ENCODE measurements at places on chromosomes 12 and 14.
A peak's percentile ranks its signal among the peaks of the same experiment; 100 is the strongest.

- DNase-seq = no peak
These were observed 2.7 kb downstream of the BAG5 start for GRCh38 chr14:103559766-103560165.

- no peak for DNase-seq
These were observed 63.7 kb upstream of the ZFP36L1 start for GRCh38 chr14:68856572-68856971.

- DNase-seq = peak; percentile 9
These were observed 916 bp upstream of the CHPT1 start for GRCh38 chr12:101696251-101697196.

- no peak for DNase-seq
These were observed 39.4 kb upstream of the ANO4 start for GRCh38 chr12:100755186-100755585.

GRCh38 chr12:126667339-126667738 is 1599.6 kb upstream of the TMEM132C start:
- no peak for DNase-seq

- DNase-seq = no peak
These were observed 78.6 kb downstream of the SLC15A5 start for GRCh38 chr12:16198884-16199283.

- no peak for DNase-seq
These were observed 56.7 kb upstream of the NR2C1 start for GRCh38 chr12:95130096-95130495.

GRCh38 chr14:73780391-73780790 is 66.2 kb upstream of the PNMA1 start:
- no peak for DNase-seq

DNA sequence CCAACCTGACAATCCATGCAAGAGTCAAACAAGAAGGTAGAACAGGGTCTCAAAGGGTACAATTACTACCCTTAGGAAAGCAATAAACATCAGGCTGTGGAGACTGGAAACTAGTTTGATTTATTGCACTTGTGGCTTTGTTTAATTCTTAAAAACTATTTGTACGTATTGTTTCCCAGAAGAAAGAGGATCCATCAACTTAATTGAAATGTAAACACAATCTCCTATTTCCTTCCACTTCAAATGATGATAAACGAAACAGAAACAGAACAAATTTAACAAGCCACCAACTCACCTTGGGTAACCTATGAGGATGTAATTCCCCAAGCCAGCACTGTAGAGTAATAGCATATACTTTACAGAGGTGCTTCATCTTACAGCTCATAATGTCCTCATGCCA is 8.0 kb downstream of the STXBP6 start:
- no peak for DNase-seq

GRCh38 chr14:99619835-99620834 is 16.1 kb upstream of the CCDC85C start:
- DNase-seq = peak; percentile 22

DNA sequence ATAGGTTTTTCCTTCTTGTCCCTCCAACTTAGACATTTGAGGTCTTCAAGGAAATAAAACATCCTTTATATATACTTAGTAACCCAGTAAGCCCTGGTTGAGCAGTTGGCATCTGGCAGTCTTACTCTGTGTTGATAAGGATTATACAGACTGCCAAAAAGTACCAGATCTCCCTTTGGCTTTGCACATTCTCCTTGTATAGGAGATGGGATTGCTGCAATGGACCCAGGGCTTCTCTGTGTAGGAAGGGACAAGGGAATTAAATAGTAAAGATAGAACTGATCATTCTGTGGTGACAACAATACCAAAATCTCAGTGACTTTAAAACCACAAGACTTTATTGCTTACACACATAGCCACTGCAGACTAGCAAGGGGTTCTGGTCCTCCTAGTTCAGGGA is 180.1 kb upstream of the CCDC196 start:
- DNase-seq = no peak

DNA sequence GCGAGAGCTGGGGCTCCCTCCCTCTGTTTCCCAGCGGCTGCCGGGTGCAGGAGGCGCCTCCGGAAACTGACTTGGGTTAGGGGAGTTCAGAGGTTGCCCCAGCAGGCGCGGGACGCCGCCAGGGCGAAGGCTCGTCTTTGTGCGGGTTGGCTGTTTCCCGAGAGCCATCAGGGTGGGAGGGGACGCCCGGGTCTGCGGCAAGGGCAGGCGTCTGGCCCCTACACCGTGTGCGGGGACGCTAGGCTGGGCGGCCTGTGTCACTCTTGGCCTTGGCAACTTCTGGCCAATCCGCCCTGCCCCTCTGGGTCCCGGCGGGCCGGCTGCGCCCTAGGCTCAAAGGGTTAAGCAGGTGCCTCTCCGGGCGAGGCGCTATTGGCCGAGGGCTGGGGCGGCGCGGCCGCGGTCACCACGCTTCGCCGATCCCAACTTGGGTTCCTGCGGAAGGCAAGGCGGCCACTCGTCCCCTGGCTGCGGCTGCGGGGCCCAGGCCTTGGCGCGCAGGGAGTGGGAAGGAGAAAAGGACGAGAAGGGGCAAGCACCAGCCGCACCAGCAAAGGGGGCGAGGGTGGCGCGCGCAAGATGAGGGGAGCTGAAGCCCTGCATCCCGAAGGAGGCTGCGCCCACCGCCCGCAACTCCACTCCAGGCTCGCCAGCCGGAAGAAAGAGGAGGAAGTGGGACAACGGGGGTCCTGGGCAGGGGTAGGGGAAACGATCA is 5.6 kb upstream of the NPAS3 start:
- DNase-seq = no peak

DNA sequence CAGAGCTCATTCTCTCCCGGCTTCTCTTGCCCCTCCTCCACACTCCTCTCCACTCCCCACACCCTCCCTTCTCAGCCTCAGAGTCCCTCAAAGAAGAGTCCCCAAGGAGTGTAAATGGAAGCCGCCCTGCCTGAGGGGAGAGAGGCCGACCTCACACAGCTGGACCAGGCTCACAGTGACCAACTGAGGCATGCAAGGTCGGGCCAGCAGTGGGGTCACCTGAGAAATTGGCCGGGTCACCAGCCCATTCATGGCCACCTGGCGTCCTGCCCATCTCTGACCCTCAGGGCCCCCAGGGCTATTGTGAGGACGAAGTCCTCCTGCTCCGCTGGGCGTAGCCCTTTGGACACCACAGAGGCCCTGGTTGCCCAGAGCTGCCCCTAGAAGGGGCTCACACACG is 49.5 kb upstream of the NUAK1 start:
- no peak for DNase-seq

DNA sequence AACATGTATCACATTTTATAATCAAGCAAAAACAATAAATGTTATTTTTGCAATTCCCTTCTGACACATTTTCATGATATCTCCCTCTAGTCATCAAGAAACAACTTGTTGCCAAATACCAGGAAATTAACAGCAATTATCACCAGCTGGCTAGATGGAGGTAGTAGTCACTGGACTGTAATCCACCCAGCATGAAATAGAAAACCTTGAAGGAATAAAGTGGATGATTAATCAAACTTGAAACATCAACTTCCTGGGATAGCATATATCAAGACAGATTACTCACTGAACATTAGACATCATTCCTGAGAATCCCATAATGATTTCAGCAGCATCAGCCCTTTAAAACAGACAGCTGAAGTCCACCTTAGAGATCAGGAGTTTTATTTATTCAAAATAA is 259.0 kb downstream of the CCDC59 start:
- DNase-seq = no peak

DNA sequence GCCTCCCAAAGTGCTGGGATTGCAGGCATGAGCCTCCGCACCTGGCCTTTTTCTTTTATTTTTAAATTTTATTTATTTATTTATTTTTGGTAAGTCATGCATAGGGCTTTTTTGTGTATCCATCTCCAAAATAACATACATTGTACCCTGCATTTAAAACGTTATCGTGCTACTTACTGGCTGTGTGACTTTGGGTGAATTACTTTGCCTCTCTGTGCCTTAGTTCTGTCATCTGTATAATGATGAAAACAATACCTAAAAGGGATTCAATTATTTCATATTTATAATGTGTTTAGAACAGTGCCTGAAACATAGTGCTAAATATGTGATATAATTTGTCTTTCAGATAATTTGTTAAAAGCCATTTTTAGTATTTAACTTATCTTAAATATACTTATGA is 19.6 kb downstream of the ZCRB1 start:
- DNase-seq = no peak

GRCh38 chr12:74152370-74152769 is 385.3 kb upstream of the ATXN7L3B start:
- no peak for DNase-seq

DNA sequence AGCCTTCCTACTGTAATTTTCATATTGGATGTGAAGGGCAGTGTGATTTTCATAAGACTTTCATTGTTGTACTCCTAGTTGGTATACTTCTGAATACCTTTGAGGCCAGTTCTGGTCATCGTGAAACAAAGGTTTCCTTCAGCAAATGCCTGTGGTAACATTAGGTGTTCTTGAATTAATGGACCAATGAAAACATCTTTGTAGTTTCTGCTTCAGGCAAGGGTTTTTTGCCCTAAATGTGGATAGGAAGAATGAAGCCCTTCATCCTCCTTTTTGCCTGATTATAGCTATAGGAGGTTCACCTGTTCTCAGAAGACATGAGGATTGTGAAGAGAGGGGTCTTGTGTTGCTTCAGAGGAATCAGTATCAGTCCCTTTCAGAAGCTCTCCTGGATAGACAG is 60.7 kb downstream of the PTPN11 start:
- DNase-seq = no peak

GRCh38 chr12:91931111-91931510 is 214.5 kb downstream of the BTG1 start:
- no peak for DNase-seq

GRCh38 chr12:49518914-49519573 is 19.8 kb upstream of the KCNH3 start:
- no peak for DNase-seq

DNA sequence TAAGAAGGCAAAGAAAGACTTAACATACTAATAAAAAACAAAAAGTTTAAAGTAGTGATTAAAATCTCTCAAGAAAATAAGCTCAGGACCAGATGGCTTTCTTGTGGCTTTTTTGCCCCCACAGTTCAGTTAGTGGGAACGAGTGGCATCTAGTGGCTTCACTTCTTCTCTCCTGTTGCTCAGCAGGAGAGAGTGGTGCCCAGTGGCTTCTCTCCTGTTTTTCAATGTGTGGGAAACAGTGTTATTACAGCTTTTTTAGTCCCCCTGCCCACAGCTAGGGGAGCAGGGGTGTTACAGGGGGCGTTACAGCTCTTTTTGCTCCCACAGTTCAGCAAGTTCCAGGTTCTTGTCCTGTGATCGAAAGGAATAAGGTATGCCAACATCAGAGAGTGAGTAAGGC is 135.2 kb downstream of the RERGL start:
- DNase-seq = no peak

DNA sequence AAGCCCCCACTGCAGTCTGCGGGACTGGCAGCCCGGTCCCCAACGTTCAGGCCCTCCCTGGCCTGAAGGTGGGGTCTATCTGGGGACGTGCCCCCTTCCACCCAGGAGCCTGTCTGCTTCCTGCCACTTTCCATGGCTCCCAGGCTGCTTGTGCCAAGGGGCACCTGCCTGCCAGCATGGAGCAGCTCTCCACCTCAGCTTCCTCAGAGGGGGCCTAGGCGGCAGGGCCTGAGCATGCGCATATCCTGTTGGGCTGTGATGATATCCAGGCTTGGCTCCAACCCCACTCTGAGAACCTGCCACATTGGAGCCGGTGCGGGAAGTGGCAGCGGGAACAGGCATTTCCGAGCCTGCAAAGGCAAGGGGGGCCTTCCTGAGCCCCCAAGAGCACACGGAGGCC is 57.4 kb downstream of the FUT8 start:
- no peak for DNase-seq

DNA sequence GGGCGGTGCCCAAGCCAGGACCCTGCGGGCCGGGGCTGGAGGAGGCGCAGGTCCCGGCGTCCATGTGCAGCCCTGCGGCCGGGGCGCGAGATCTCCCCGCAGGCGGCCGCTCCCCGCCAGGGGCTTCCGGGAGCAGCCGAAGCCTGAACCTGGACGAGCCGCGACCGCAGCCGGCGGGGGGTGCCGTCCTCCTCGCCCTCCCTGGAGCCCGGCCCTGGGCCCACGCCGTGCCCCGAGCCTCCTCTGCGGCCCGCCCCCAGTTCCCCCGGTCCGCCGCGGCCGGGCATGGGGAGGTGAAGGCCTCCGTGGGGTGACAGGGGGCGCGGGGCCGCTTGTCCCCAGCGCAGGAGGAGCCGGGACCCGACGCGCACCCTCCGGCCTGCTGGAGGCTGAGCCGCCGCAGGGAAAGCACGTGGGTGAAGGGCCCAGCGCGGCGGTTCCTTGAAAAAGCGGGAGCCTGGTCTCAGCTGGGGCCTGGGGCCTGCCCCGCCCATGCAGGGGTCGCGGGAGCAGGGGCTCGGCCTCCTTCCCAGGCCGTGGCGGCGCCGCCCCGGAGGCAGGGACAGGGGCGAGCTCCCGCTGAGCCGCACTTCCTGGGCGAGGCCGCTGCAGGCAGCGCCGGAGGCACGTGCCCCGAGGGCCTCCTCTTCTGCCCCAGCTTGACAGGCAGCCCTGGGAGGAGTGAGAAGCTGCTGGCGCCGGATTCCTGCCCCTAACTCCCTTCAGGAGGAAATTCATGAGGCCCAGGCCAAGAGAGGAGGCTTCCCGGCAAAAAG is 55.6 kb upstream of the PPP2R5C start:
- DNase-seq = peak; percentile 67

DNA sequence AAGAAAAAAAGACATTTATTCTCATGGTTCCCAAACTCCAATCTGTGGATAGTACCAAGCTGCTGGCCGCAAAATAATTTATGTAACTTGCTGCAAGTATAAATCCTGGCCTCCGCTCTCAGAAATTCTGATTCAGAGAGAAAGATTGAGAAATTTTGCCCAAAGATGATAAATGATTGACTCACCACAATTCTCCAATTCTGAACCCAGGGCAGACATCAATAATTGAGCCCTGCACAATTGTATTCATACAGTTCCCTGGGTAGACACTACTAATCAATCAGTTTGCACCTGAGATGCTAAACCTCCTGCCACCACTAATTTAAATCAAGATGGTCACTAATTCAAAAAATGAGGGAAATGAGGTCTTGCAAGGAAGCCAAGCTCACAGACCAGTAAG is 38.2 kb downstream of the TRPV4 start:
- DNase-seq = no peak

DNA sequence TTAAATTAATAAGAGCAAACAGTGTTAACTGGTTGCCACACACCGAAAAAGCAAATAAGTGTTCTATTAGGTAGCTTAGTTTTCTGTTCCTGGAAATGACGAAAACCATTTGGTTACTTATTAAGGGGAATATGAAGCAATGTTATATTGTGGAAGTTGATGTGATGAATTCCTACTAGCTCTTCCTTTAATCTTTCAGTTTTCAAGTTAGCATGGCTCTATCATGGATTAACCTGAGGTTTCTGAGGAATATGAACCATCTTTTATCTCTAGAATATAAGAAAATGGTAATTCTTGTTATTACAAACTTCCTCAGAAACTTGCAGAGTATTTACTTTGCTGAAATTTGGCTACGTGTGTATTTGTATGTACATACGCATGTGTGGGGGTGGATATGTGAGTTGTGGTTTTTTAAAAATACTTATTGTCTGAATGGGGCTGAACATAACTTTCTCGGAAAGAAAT is 245.7 kb downstream of the KCNC2 start:
- DNase-seq = no peak

- no peak for DNase-seq
These were observed 154.9 kb upstream of the PELI2 start for GRCh38 chr14:55963295-55963694.

- DNase-seq = no peak
These were observed 3.7 kb downstream of the TSPAN11 start for GRCh38 chr12:30930238-30930637.

GRCh38 chr12:100414739-100415138 is 57.9 kb downstream of the SLC17A8 start:
- no peak for DNase-seq
